ENCODE measurements at places on chromosomes 12 and 14.

- peak; percentile 5 for DNase-seq
Measured at GRCh38 chr12:16492240-16492639, 113.7 kb downstream of the LMO3 start.

GRCh38 chr12:10197879-10198278 is 14.8 kb upstream of the GABARAPL1 start:
- DNase-seq: no peak

- peak; percentile 60 for DNase-seq
Measured at GRCh38 chr12:112855375-112855774, 51.4 kb upstream of the OAS1 start.

DNA sequence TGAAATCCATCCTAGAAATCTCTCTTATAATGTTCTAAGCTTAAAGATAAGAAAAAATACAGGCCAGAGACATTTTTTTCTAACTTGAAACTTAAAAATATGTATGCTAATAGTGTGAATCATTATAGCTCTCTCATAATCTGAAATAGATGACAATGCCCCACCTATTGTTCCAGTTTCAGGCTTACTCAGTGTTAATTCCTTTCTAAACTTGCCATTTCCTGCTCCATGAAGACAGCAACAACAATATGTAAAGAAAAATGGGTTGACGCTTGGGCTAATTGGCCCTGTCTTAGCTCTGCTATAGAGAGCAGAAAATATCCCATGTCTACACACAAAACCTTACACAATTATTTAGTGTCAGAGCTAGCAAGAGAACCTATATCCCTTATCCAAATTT is 37.1 kb downstream of the LMO3 start:
- no peak for DNase-seq

- no peak for DNase-seq
Measured at GRCh38 chr12:131607658-131608447, 103.0 kb upstream of the SFSWAP start.

DNA sequence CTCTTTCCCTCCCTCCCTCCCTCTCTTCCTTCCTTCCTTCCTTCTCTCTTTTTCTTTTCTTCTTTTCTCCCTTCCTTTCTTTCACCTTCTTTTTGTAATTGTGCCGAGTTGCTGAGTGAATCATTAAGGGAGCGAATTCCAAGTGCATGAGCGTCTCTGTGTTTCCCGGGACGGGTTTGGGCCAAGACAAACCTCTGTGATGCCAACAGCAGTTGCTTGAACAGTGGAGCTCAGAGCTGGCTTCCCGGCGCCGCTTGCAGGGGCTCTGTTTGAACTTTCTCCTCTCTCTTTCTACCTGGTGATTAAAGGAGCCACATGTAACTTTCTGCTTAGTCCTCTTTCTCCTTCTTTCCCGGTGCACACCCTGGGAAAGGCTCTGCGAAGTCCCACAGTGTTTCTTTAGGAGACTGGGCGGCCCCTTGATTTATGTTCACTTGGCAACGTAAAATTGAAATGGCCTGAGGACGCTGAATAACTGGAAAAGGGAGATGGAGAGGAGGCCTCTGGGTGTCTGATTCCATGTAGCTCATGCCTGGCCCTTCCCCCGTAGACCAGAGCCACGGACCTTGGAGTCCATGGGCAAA is 33.7 kb upstream of the MAP1LC3B2 start:
- DNase-seq: no peak

- peak; percentile 24 for DNase-seq
Measured at GRCh38 chr12:18583655-18584054, 154.2 kb downstream of the PLCZ1 start.

GRCh38 chr14:81401420-81402122 is 1.4 kb upstream of the STON2 start:
- no peak for DNase-seq

- DNase-seq: no peak
Measured at GRCh38 chr12:87383680-87384079, 645.5 kb downstream of the C12orf50 start.

GRCh38 chr12:128690641-128691040 is 133.1 kb downstream of the SLC15A4 start:
- no peak for DNase-seq

DNA sequence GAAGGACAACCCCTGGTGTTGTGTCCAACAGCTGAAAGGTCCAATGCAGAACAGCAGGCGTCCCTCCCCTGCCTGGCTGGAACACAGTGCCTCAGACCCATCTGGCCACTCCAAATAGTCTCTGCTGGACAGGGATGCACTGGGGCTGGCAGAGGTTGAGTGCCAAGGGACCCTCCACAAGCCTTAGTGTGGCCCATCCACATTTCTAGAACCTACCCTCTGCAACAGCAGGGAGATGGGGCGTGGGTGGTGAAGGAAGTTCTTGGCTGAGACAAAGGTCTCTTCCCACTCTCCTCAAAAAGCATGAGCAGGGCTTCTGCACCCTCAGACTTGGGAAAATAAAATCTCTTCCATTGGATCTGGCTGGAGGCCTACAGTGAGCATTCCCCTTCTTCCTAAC is 36.5 kb downstream of the LTBP2 start:
- DNase-seq: no peak

DNA sequence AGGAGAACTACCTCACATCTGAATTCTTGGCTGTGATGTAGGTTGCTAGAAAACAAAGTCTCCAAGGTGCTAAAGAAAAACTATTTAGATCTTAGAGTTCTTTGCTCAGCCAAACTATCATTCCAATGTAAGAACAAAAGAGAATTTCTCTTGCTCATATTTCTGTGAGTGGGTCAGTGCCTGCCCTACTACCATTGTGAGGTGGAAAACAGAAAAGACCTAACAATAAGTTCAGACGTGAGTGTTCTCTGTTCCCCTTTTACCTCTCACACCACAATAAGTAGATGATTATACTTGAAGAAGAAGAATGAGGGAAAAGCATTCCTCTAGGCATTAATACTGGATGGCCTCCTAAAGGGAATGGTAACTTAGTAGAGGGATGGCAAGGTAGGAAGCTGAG is 187.4 kb upstream of the KITLG start:
- no peak for DNase-seq

DNA sequence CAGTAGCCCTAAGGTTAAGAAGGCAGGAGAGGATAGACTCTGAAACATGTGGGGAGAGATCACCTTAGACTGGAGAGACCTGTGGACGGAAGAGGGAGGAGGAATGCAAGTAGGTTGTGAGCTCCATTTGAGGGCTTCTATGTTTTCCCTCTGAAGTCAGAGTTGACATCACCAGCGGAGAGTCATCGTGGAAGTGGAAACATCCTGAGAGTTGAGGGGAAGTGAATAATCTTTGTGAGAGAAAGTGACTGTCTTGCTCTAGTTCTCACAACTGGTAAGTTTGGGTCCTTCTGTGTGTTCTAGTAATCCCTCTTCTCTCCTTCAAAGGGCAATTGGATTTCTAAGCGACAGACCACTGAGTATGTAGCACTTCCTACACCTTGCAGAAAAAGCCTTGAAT is 103.6 kb upstream of the CCND2 start:
- DNase-seq: no peak

DNA sequence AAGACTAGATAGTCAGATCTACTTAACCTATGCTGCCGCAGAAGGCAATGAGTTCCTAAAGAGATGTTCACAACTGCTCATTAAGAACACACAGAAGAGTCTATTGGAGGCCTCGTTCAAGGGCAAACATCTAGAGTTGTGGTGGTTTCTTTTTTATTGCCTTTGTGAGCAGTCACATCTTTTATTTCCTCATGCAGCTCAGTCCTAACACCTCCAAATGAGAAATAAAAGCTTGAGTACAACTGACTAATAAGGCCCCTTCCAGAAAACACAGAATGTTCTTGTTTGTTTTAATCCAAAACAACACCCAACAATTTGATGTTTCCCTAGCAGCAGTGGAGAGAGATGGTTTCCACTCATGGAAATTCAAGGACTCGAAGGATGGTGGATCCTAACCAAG is 123.5 kb upstream of the NOS1 start:
- DNase-seq: no peak

DNA sequence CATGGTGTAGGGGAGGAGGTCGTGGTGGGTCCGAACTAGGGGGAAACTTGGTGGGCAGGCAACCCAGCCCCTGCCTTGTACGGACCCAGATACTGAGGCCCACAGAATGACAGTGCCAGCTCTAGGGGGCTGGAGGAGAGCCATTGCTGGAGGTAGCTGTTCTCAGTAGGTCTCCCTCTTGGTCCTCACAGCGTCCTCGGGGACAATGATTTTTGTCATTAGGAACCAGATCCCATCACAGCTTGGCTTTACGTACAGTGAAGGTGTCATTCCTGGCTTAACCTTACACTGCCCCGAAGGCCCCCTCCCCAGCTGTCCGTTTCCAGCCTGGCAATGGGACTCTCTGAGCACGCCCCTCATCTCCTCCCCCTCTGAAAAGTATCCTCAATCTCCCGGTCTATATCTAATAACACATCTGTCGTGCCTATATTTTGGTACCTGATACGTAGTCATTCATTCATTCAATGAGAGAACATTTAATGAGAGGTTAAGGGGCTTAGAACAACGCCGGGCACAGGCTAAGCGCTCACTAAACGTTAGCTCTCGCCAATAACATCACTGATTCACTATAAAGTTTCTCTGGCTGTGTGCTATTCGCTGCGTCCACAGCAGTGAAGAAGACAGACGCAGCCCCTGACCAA is 597 bp upstream of the DYNC1H1 start:
- DNase-seq: no peak

- no peak for DNase-seq
Measured at GRCh38 chr14:58138714-58139482, 13.1 kb downstream of the ARMH4 start.

GRCh38 chr12:94872971-94873733 is 130.3 kb downstream of the NDUFA12 start:
- peak; percentile 44 for DNase-seq

- peak; percentile 85 for DNase-seq
Measured at GRCh38 chr12:70590051-70590450, 47.2 kb downstream of the PTPRB start.

DNA sequence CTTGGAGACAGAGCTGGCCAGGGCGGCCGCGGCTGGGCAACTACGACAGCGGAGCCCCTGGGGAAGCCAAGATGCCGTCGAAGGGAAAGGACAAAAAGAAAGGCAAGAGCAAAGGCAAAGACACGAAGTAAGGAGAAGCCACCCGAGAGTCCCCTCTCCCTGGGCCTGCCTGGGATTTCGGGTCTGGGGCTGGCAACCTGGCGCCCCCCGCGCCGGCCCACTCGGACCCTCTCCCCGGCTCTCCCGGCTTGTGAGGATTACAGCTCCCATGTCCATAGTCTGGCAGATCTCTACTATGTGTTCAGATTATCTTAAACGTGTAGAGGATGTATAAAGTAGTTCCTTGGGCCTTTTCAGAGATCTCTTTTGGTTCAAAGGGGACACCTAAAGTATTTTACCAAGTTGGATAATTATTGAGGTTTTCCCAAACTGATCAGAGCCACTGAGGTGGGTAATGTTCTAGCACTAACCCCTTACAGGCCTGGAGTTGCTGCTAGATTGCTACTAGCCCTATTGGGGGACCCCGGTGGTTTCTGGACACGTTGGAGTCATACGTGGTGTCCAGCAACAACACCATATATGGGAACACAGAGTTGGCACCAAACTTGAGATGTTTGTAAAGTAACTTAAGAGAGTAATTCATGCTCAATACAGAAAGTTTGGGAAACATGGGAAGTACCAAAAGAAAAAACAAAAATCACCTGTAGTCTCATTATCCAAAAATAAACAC is 424 bp downstream of the BBOF1 start:
- peak; percentile 11 for DNase-seq

- no peak for DNase-seq
Measured at GRCh38 chr14:67453575-67454300, 34.8 kb downstream of the TMEM229B start.

GRCh38 chr12:129871991-129872972 is 31.5 kb downstream of the TMEM132D start:
- peak; percentile 87 for DNase-seq

- no peak for DNase-seq
Measured at GRCh38 chr12:57158665-57159064, 11.2 kb upstream of the LRP1-AS start.

DNA sequence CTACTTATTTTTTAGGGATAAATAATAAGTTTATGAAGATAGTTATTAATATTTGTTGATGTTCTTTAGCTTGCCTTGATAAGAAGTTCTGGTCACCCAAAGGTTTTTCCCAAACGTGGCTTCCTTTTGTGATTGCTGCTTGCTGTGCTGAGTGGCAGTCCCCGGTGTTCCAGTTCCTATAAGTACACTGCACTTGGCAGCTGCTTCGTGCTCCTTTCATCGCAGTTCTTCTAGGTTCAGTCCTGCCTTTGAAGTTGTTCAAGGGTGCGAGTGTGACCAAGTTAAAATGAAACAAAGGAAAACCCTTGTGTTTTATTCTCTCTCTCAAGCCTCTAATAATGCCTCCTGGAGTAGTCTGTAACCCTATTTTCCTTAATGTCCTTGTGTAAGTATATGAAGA is 128.5 kb upstream of the ATF1 start:
- DNase-seq: no peak

GRCh38 chr12:3869865-3870264 is 3.3 kb downstream of the PARP11 start:
- no peak for DNase-seq

GRCh38 chr12:101783150-101783549 is 43.9 kb upstream of the SYCP3 start:
- no peak for DNase-seq

DNA sequence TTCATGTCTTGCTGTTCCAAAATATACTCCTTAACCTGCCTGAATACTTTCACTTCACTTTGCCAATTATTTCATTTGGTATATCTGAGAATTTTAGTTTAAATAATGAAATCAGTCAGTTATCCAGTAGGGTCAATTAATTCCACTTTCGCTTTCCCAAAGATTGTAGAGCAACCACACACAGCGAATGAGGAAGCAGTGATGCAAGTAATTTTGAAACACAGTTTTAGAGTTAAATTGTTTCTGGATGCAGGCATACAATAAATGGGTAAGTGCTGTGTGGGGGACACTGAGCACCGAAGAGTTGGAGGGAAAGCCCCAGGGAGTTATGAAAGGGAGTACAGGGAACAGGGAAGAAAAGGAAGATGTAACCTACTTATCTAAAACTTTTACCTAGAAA is 62.8 kb downstream of the TSHR start:
- DNase-seq: no peak

DNA sequence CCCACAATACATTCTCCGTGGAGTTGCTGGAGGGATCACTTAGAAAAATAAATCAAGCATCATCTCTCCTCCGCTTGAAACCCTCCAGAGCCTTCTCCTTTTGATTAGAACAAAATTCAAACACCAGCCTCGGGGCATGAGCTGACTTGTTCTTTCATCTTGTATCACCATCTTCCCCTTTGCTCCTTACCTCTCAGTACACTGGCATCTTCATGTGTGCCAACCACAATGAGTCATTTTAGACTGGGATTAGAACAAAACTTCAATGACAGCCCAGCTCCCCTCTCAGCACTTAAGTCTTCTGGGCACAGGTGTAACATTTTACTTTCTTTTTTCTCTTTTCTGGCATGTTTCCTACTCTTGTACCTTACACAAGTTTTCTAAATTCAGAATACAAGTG is 1159.2 kb upstream of the TMEM132C start:
- no peak for DNase-seq

DNA sequence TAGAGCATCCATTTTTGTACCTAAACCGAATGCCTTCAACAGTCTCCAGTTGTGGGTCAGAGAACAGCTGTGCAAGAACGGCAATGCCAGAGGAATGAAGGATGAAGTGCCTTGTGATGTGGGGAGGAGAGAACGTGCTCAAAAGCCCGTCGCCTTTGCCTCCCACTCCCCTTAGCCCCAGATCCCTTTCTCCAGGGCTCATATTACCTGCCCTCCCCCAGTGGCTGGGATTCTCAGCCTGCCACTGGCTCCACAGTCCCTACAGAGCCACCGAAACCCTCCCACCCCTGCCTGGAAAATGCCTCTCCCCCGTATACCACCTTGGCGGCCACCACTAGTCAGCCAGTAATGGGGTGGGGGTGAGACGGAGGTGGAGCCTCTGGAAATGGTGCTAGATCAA is 158.5 kb downstream of the ZFP36L1 start:
- no peak for DNase-seq
